ENCODE measurements at places on chromosomes 1 and 21. TPM values are rescaled to one million over a fixed set of nuclear protein-coding genes. Genes with fewer than 3 reads are reported as not detected.

SPRR2G gene
- not detected for total RNA-seq

DNA sequence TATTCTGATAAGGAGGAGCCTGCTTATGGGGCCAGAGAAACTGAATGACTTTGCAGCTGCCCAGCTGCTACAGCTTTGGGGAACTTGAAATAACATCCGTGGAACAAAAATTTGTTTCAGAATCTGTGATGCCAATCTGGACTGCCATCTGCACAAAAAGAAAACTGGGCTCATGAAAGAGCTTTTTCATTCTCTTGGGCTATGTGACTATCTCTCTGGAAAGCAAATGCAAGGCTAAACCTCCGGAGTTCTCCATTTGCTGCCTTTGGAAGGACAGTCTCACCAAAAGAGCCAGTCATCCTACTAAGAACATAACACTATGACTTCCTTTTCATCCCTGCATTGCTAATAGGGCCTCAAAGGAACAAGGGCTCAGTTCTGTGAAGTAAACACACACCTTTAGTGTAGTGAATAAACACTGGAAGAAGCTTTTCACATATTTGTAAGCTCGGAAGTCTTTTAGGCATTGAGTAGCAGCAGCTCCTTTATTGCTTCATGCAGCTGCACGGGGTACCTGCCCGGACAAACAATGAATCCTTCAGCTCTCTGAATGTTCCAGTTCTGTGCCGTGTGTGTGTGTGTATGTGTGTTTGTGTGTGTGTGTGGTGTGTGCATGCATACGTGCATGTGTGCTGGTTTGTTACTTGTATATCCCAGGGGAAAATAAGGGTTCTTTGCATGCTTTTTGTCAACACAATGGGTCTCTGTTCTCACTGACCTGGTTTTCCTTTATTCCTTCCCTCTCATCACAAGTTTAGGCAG lies 255.5 kb upstream of the SGIP1 start:
- H3K27ac ChIP-seq, result no peak overlapping the region
- no peaks in the 10 kb centered on the region for H3K4me1 ChIP-seq
- no peaks in the 10 kb centered on the region for H3K27me3 ChIP-seq
- DNase-seq, result no peak
- no peaks in the 10 kb centered on the region for H3K36me3 ChIP-seq
- no peak overlapping the region for H3K4me3 ChIP-seq

- no peak overlapping the region for H3K27ac ChIP-seq
- no peaks in the 10 kb centered on the region for H3K36me3 ChIP-seq
- H3K27me3 ChIP-seq, result no peaks in the 10 kb centered on the region
- no peaks in the 10 kb centered on the region for H3K4me1 ChIP-seq
- H3K4me3 ChIP-seq, result no peak overlapping the region
Observed at GRCh38 chr1:235013512-235013911, 115.1 kb downstream of the TOMM20 start.

- H3K4me1 ChIP-seq, result no peaks in the 10 kb centered on the region
- no peak overlapping the region for H3K4me3 ChIP-seq
- H3K36me3 ChIP-seq, result no peaks in the 10 kb centered on the region
- DNase-seq, result peak; percentile 47
- no peaks in the 10 kb centered on the region for H3K27me3 ChIP-seq
Observed at GRCh38 chr21:36471254-36471723, 8.6 kb downstream of the CLDN14 start.

DNA sequence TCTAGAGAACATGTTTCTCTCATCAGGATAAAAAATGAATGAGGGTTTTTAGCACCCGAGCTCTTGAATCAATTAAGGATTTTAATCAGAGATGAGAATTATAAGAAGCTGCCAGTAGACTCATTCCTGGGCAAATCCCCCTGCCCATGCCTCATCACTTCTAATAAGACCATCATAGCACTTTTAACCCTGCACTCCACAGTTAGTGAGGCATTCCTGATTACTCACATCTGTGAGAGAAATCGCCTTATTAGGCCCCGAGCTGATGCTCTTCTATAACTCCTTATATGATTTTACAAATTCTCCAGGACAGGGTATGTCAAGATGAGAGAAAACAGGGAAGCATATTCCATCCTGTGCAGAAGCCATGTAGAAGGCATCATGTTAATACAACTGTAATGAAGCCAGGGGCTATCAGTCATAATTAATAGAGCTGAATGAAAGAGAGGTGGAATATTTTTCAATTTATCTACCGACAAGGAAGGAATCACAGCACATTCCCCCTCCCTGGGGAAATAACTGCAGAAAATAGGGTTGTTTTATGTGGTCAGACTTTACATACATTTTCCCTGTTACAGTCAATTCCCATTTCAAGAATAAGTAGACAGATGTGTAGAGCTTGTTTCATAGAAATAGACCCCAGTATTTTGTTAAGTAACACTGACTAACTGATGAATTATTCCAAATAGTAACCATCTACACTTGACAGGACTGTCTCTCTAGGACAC lies 272.7 kb downstream of the HHIPL2 start:
- H3K27ac ChIP-seq, result no peak overlapping the region
- H3K36me3 ChIP-seq, result no peaks in the 10 kb centered on the region
- no peaks in the 10 kb centered on the region for H3K4me1 ChIP-seq

GRCh38 chr1:210398466-210398865 lies 69.8 kb downstream of the HHAT start:
- no peak overlapping the region for H3K4me3 ChIP-seq
- H3K27me3 ChIP-seq, result no peaks in the 10 kb centered on the region
- H3K4me1 ChIP-seq, result no peaks in the 10 kb centered on the region
- no peaks in the 10 kb centered on the region for H3K36me3 ChIP-seq
- H3K27ac ChIP-seq, result no peak overlapping the region

DNA sequence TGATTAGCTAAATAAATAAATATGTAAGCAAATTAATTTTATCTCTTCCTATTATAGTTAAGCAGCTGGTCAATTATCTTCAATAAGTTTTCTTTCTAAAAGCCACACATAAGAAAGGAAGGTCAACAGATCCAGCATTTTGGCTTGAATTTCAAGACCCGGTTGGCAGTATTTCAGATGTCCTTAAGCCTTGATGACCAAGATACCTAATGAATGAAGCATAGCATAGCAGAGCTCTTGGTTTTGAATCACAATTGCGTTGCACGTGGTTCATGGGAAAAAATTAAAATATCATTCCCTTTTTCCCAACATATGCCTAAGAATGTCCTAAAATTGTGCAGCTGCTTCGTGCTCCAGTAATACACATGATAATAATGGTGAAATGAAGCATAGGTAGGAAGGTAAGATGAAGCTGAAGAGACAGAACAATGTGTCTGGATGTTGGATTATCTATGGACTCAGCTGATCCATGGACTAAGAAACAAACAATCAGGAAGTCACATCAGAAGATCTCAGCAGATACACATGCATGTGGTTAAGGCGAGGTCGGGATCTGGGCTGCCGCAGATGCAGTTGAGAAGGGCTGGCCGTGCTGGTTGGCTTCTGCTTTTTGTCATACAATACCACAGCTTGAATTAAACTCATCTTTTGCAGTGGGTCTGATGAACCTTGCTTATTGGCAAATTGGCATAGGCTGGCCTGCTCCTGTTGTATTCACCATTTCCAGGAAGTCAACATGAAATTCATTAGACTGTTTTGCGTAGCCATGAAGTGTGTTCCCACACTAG lies 284.9 kb upstream of the RUNX1 start:
- H3K4me1 ChIP-seq, result peaks cover 10% of the 10 kb centered on the region
- DNase-seq, result no peak
- no peaks in the 10 kb centered on the region for H3K27me3 ChIP-seq
- no peak overlapping the region for H3K27ac ChIP-seq
- no peaks in the 10 kb centered on the region for H3K36me3 ChIP-seq
- no peak overlapping the region for H3K4me3 ChIP-seq

CADM3 gene
- 0.36 TPM for total RNA-seq

GRCh38 chr1:211487082-211487481 lies 4.9 kb downstream of the RD3 start:
- DNase-seq, result no peak
- H3K4me1 ChIP-seq, result no peaks in the 10 kb centered on the region
- H3K27ac ChIP-seq, result no peak overlapping the region
- H3K4me3 ChIP-seq, result no peak overlapping the region
- H3K27me3 ChIP-seq, result no peaks in the 10 kb centered on the region

LCE2B gene
- total RNA-seq, result not detected

SLC45A3 gene
- total RNA-seq, result 10.0 TPM

GRCh38 chr1:241888232-241888631 lies 40.2 kb downstream of the EXO1 start:
- no peaks in the 10 kb centered on the region for H3K36me3 ChIP-seq
- no peak overlapping the region for H3K4me3 ChIP-seq
- no peaks in the 10 kb centered on the region for H3K27me3 ChIP-seq
- no peak overlapping the region for H3K27ac ChIP-seq
- DNase-seq, result no peak
- H3K4me1 ChIP-seq, result no peaks in the 10 kb centered on the region

DNA sequence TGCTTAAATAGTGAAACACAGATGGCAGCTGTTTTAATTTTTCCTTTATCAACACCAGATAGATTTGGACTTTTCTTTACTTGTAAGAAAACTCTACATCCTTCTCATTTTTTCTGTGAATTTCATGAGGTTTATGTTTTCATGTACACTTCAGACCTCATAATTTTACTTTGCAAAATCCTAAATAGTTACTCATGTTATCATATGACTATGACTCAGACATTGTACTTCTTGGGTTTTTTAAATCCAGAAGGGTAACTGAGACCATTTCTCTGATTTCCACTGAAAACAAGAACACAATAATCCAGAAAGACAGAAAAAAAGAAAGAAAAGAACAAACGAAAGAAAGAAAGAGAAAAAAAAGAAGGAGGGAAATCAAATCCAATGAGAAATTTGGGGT lies 1021.6 kb downstream of the NCAM2 start:
- DNase-seq, result no peak
- H3K4me3 ChIP-seq, result no peak overlapping the region
- no peak overlapping the region for H3K27ac ChIP-seq
- no peaks in the 10 kb centered on the region for H3K4me1 ChIP-seq

IGSF9 gene
- 8.2 TPM for total RNA-seq

- H3K36me3 ChIP-seq, result no peaks in the 10 kb centered on the region
- H3K4me3 ChIP-seq, result no peak overlapping the region
- no peak overlapping the region for H3K27ac ChIP-seq
- H3K4me1 ChIP-seq, result no peaks in the 10 kb centered on the region
- H3K27me3 ChIP-seq, result no peaks in the 10 kb centered on the region
- no peak for DNase-seq
Observed at GRCh38 chr1:200883118-200883517, 10.3 kb downstream of the GPR25 start.

DNA sequence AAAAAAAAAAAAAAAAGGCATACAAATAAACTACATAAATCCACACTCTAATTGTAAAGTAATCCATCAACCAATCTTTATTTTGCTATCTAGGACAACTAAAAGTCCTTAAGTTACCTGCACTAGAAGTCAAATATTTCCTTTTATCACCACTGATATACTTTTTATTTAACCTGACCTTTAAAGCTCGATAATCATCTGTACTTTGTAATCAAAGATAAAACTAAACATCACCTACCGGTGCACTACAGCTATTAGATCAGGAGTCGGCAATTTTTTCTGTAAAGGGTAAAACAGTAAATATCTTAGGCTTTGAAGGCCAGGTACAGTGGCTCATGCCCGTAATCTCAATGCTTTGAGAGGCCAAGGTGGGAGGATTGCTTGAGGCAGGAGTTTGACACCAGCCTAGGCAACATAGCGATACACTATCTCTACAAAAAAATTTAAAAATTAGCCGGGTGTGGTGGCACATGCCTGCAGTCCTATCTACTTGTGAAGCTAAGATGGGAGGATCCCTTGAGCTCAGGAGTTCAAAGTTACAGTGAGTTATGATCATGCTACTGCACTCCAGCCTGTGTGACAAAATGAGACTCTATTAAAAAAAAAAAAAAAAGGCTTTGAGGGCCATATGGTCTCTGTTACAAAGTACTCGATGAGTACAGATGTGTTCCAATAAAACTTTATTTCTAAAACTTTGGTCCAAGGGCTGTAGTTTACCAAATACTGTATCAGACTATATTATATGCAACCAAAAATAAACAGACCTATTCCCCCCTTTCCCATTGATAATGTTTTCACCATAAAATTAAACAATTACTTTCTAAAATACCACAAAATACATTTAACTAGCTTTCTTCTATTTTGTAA lies 47.1 kb downstream of the TESK2 start:
- DNase-seq, result peak; percentile 5
- no peaks in the 10 kb centered on the region for H3K27me3 ChIP-seq
- no peak overlapping the region for H3K4me3 ChIP-seq
- no peaks in the 10 kb centered on the region for H3K36me3 ChIP-seq
- no peak overlapping the region for H3K27ac ChIP-seq
- no peaks in the 10 kb centered on the region for H3K4me1 ChIP-seq
